ENCODE measurements at places on chromosomes 5 and 9.

- no peak for DNase-seq
Observed at GRCh38 chr9:3332802-3333201, 193.0 kb downstream of the RFX3 start.

DNA sequence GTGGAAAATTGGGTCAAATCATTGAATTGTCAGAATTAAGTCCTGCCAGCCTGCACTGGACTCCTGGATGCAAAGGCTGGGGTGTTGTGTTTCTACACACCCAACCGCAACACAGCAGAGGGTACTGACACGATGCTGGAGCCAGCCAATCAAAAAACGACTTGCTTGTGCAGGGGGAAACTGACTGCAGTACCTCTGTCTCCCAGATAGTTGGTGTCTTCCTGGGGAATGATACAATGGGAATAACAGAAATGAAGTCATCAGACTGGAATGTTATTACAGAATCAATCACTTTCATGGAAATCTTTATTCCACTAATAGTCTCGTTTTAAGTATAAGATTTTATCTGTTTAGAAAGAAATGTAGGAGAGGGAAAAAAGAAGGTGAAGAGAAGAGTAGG lies 330.3 kb downstream of the MLLT3 start:
- no peak for DNase-seq

DNA sequence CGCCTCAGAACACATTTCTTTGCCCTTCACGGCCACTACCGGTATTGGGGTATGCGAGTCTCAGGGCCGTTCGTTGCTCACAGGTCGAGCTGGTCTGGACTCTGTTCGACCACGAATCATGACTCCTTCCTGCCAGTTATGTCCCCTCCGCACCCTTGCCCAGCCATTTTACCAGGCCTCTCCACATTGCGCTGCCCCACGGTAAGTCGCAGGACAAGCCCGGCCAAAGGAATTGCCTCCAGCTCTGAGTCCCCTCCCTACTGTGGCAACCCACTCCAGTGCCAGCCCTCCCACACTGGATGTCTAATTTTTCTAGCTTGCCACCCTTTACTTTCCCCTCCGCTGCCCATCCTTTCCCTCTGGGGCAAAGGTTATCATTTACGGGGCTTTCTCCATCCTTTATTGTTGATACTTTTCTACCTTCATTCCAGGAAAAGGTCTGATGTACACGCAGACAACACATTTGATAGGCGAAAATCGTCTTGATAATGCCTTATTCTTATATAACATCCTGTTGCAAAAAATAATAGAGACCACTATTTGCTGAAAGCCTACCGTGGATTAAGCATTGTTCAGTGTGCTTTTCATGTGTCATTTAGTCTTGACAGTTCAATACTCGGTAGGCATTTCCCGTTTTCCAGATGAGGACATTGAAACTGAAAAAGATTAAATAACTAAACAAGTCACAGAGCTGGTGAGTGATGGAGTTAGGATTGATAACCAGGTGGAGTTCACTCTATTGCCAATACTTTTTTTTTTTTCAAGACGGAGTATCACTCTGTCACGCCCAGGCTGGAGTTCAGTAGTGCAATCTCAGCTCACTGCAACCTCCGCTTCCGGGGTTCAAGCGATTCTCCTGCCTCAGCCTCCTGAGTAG lies 958 bp upstream of the HSPA5 start:
- DNase-seq: peak; percentile 18

DNA sequence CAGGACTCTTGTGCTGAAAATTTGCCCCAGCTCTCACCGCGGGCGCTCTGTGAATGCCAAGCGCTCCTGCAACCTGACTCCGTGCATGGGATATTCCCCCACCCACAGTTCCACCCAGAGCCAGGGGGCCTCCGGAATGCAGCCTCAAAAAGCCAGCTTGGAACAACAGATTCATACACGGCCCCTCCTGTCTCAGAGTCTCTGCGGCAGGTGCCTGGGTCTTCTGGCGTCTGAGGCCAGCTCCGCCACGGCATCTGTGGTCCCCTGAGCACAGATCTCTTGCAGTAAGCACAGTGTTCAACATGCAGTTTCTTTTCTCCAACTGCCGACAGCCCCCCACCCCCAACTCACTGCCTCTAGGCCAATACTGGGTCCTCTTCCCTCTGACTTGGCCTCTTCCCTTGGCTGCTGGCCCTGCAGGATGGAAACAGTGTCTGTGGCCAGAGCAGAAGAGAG lies 355.7 kb upstream of the IRX2 start:
- no peak for DNase-seq

- no peak for DNase-seq
Observed at GRCh38 chr9:71303351-71303750, 181.9 kb upstream of the TRPM3 start.

DNA sequence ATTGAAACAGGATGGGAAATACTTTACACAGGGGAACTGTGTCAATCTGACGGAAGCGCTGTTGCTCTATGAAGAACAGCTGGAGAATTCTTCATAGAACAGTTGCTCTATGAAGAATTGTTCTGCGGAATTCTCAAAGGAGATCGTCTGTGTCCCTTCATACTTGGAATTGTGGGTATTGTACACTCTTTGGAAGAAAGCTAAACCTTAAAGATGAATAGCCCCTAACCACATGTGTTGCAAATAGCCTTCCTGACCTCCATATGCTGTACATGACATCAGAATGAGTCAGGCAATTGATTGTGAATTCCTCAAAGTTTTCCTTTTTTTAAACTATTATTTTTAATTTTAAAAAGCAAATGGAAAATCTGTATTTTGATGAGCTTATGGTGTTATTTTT lies 15.6 kb downstream of the NIM1K start:
- no peak for DNase-seq

DNA sequence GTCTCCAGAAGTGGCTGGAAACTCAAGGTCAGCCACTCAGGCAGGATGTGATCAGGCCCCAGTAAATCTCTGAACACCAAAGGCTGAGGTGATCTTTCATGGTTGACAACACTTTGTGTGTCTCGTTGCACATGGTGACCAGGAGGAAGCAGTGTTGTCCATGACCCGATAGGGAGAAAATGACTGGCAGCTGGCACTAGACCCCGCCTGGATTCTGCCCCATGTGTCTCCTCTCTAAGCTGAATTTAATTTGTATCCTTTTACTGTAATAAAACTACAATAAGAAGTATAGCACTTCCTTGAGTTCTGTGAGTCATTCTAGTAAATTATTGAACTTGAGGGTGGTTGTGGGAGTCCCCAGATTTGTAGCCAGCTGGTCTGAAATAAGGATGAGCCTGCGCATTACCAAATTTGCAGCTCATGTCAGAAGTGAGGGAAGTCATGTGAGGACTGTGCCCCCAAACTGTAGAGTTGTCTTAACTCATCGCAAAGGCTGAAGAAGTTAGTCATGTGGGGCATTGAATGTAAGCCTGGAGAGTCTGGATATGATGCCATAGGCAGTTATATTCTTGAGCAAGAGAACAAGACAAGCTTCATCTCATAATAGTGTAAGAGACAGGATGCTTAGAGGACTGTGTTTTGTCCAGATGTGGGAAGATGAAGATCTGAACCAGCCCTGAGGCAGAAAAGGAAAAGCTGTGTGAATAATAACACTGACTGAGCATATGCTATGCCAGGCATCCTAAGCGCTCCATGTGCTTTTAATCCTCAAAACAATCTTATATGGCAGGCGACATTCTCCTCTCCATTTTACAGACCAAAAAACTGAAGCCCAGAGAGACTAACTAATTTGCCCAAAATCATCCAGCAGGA lies 55.9 kb downstream of the TMEM215 start:
- DNase-seq: no peak

DNA sequence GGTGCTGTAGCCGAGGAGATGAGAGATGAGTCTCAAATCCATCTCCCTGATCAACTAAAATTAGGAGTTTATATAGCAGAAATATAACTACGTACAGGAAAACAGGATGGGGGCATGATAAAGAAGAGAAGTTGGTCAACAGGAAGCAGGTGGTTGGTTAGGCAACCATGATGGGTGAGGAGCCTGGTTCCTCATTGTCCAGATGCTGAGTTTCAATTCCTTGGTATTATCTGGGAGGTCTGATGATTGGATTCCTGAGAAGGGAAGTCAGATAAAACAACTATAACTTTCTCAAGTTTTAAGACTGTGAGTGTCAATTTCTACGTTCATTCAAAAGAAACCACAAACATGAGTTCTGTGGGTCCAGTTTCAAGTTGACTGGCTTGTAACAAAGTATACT lies 323.9 kb downstream of the MTRR start:
- DNase-seq: no peak

GRCh38 chr5:153885141-153885540 lies 153.6 kb downstream of the FAM114A2 start:
- no peak for DNase-seq

- DNase-seq: no peak
Observed at GRCh38 chr9:30235068-30235467, 2149.4 kb upstream of the ACO1 start.

- no peak for DNase-seq
Observed at GRCh38 chr9:134536101-134536900, 105.3 kb upstream of the COL5A1 start.

DNA sequence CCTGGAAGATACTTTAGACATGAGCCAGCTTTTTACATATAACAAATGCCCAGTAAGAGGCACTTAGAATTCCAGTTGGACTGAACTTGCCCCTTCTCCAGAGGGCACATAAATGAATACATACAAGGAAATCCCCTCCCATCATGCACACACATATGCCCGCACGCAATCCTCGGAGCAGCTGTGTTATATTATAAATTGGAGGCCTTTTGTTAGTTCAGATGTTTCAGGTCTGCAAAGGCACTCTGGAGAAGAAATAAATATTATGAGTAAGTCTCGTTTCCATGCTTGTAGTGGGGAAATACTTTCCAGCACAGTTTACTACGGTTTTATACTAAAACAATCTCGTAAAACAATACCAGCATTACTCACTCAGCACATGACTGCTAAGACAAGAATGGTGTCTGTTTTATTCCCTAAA lies 17.6 kb upstream of the MUSK start:
- no peak for DNase-seq

DNA sequence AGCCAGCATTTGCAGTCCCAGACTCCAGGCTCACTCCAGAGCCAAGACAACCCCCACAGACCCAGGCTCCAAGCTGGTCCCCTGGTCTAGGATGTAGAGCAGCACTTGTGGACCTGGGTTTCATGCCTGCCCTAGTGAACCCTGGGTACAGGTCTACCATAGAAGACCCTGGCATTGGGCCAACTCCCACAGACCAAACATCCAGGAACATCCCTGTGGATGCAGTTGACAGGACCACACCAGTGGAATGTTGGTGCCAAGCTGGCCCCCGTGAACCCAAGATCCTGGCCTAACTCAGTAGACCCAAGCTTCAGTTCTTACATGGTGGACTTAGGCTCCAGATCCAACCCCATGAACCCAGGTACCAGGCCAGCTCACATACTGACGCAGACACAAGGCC lies 250.6 kb downstream of the KDM4C start:
- DNase-seq: no peak

GRCh38 chr9:136587944-136588662 lies 42.3 kb upstream of the NOTCH1 start:
- no peak for DNase-seq

DNA sequence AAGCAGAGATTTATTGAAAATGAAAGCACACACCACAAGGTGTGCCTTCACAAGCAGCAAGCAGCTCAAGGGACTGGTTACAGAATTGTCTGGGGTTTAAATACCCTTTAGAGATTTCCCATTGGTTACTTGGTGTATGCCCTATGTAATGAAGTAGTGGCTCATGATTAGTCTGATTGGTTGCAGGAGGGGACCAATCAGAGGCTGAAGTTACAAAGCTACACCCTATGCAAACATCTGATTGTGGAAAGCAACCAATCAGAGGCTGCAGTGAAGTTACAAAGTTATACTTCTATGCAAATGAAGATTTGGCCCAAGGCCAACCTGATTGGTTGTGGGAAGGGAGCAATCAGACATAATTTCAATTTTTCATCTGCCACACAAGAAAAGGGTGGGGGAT lies 119.9 kb downstream of the C9orf152 start:
- DNase-seq: no peak

DNA sequence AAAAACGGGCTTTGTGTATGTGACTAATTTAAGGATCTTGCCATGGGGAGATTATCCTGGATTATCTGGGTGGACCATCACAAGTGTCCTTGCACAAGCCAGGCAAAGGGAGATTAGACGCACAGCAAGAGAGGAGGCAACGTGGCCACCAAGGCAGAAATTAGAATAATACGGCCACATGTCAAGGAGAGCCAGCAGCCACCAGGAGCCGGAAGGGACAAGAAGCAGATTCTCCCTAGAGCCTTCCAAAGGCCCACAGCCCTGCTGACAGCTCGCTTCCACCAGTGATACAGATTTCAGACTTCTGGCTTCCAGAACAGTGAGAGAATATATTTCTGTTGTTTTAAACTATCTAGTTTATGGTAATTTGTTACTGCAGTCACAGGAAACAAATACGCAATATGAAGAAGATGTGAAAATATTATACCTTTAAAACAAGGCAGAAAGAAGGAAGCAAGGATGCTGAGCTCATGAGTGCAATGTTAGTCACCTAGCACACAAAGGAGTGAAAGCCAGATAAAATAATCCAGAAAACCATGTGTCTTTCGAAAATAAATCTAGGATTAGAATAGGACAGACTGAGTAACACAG lies 28.7 kb upstream of the F2RL1 start:
- no peak for DNase-seq

DNA sequence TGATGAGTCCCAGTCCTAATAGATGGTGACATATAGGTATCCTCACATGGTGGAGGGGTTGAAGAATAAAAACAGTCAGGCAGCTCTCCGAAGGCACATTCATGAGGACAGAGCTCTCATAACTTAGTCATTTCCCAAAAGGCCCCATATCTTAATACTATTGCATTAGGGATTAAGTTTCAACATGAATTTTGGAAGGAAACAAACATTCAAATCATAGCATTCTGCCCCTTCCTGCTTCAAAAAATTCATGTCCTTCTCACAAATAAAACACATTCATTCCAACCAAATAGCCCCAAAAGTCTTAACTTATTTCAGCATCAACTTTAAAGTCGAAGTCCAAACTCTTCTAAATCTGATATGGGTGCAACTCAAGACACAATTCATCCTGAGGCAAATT lies 277.2 kb upstream of the NR4A3 start:
- DNase-seq: no peak

- no peak for DNase-seq
Observed at GRCh38 chr5:150158170-150158949, 2.7 kb upstream of the PDGFRB start.

DNA sequence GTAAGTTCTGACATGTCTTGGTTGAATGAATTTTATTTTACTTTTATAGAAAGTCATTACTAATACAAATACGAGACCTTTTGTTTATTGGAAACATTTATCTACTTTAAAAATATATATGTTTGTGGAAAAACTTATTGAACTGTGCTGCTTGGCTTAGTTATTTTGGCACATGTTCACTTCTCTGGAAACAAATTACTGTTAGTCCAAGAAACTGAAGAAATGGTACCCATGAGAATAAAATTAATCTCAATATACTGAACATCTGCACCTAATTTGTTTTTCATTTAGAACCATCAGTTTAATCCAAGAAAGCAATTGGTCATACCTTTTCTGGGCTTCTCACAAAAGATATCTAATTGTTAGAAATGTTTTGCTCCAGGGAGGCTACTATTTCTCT lies 32.2 kb downstream of the INVS start:
- no peak for DNase-seq

Measured in stimulated activated CD4-positive, alpha-beta T cell treated with anti-CD3 and anti-CD28 coated beads, Interleukin-12 subunit alpha, Interleukin-12 subunit beta, amount 100 ng/mL, for 24 hours (primary cell).